ENCODE measurements at places on chromosomes 2 and 18. TPM values are rescaled to one million over a fixed set of nuclear protein-coding genes. Genes with fewer than 3 reads are reported as not detected.

- H3K4me3 ChIP-seq, result peak overlapping the region; percentile 77
- H3K27me3 ChIP-seq, result peaks cover 41% of the 10 kb centered on the region
- DNase-seq, result no peak
- H3K27ac ChIP-seq, result no peak overlapping the region
- H3K4me1 ChIP-seq, result peaks cover 6% of the 10 kb centered on the region
- no peaks in the 10 kb centered on the region for H3K36me3 ChIP-seq
These were observed 2.1 kb upstream of the MOCOS start for GRCh38 chr18:36185157-36185556.

DNA sequence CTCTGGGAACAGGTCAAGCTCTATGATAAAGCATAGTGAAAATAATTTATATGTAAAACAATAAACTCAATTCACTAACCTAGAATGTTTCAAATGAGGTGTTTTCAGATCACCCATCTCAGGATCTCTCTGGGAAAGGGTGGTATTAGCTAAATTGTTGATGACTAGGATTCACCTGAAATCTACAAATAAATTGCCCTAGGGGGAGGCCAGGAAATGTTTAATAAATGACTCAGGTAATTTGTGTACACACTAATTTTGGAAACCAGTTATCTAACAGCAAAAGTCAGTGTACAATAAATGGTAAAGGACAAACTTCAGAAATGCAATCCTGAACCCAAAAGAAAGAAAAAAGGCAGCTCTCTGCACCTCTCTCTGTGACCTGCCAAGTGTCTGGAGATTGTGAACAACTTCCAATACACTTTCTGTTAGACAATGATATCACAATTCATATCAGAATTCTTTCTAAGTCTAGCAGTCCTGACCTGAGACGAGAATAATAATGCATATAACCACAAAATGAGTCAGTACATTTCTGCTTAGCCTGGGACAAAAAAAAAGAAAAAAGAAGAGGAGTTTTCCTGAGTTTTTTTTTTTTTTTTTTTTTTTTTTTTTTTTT, 760.0 kb downstream of the EPHA4 start:
- H3K4me1 ChIP-seq, result no peaks in the 10 kb centered on the region
- no peaks in the 10 kb centered on the region for H3K36me3 ChIP-seq
- no peaks in the 10 kb centered on the region for H3K27me3 ChIP-seq
- no peak overlapping the region for H3K4me3 ChIP-seq

DNA sequence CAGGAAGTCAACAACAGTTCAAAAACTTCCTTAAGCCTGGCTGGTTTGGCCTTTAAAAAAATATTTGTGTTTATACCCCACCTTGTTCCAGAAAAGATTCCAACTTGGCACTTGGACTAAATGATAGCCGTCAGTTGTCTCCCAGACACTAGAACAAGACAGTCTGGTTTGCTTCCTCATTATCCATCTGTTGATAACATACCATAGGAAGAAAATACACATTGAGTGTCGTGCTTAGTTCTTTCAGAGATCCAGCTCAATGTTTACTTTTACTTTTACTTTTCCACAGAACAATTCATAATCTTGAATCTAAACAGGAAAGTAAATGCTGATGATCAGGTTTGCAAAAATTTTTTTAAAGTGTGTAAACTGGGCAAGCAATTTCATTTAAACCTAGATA, 2.4 kb upstream of the VPS54 start:
- H3K36me3 ChIP-seq, result peaks cover 4% of the 10 kb centered on the region
- H3K4me1 ChIP-seq, result peaks cover 20% of the 10 kb centered on the region
- peak overlapping the region; percentile 86 for H3K27ac ChIP-seq
- no peak for DNase-seq

DNA sequence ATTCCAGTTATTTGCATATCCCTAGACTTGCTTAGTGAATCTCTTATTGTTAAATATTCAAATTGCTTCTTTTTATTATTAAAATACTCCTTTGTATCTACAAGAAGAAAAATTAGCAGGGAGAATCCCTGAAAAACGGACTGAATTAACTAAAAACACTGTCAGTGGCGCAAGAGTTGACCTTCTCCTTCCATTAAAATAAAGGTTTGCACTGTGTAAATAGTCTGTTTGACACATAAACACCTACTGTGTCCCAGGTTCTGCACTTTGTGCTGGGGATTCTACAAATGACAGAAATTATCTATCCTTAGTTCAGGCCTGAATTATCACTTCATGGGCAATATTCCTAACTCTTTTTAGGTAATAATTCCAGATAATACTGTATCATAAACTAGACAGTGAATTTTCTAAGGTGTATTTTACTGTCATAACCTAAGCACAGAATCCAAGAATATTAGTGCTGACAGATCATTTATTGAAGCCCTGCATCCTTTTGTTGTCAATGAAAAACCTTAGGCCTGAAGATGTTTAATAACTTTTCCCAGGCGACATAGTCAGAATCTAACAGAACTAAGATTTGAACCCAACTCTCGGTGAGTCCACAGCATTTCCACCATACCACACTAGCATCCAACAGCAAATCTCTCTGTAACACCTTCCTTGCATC, 17.0 kb upstream of the BMP10 start:
- no peaks in the 10 kb centered on the region for H3K4me1 ChIP-seq
- no peaks in the 10 kb centered on the region for H3K36me3 ChIP-seq
- no peak overlapping the region for H3K4me3 ChIP-seq

DNA sequence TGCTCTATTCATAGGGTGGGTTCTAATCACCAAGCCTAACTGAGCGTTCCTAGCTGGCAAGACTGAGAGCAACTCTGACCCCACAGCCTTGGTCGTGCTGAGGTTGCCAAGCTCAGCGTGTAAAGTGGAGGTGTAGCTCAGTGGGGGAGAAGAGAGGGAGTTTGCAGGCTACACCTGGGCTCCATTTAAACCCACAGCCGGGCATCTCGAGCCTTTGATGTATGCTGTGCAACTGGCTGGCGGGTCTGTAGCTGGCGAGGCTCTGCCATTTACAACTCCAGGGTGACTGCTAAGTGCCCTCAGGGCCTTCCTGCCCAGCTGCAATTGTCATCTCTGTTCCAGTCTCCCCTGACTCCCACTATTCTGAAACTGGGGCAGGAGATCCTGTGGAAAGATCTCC, 20.0 kb upstream of the CHRNA1 start:
- peaks cover 26% of the 10 kb centered on the region for H3K4me1 ChIP-seq
- H3K4me3 ChIP-seq, result no peak overlapping the region
- H3K27me3 ChIP-seq, result no peaks in the 10 kb centered on the region
- no peak overlapping the region for H3K27ac ChIP-seq

The CTLA4 gene
- not detected for total RNA-seq

DNA sequence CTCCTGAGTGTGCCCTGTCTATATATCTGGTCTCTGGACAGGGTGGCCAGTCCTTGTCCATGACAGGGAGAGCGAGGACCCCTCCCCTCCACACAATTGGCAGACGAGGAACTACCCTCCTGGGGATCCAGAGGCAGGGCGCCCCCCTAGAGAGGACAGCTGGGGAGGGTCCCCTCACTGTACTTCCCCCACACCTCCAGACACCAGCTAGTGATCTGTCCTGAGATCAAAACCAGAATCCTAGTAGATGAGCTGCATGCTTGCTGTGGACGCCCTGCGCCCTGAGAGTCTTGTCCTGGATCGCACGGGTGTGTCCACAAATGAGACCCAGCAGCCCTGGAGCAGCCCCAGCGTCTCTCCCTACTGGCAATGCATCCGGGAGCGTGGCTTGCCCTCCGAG, 83.4 kb upstream of the PXDN start:
- H3K4me1 ChIP-seq, result peaks cover 4% of the 10 kb centered on the region
- H3K4me3 ChIP-seq, result no peak overlapping the region
- peaks cover 23% of the 10 kb centered on the region for H3K27me3 ChIP-seq
- DNase-seq, result no peak
- H3K27ac ChIP-seq, result no peak overlapping the region

DNA sequence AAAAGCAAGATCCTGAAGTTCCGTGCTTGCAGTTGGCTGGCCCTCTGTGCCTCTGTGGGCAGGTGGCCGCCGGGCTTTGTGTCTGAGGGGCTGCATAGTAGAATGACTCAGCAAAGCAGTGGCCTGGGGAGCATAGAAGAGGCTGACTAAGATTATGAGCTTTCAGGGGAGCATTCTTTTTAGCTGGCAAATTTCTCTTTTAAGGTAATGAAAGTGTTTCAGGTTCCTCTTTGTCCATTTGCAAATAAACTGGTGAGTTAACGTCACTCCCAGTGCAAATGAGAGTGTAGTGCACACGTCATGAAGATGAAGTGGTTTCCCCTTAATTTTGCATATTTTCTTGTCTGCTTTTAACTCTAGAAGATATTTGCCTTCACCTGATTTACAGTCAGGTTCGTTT, 98.6 kb downstream of the BCL2L11 start:
- no peak overlapping the region for H3K27ac ChIP-seq
- H3K36me3 ChIP-seq, result peaks cover 6% of the 10 kb centered on the region
- peak overlapping the region; percentile 20 for H3K4me3 ChIP-seq
- peaks cover 7% of the 10 kb centered on the region for H3K4me1 ChIP-seq

DNA sequence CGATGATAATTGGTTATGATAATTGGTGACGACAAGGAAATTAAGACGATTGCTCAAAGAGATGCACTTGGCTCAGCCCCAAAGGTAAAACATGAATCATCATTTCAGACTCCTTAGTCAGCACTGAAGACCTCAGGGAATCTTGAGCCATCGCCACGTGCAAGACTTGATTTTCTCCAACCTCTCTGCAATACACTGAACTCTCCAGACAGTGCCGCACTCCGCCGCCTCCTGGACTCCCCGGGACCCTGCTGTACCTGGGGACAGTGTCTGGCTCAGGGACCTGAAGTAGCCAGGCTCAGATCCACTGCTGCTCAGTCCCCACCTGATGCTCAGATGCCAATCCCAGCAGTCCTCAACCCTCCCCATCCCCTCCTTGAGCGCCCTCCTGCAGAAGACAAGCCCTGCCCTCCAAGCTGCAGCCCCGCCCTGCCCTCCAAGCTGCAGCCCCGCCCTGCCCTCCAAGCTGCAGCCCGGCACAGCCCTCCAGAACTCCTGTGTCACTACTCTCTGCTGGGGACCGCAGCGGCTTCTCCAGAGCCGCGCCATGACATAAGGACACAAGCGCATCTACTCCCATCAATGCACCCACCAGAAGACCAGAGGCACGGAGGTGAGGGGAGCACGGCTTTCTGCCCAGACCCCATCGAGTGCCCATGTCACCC, 1.1 kb downstream of the TMEM18 start:
- no peaks in the 10 kb centered on the region for H3K36me3 ChIP-seq
- peak overlapping the region; percentile 93 for H3K4me3 ChIP-seq
- H3K27ac ChIP-seq, result peak overlapping the region; percentile 99
- DNase-seq, result no peak
- no peaks in the 10 kb centered on the region for H3K27me3 ChIP-seq

DNA sequence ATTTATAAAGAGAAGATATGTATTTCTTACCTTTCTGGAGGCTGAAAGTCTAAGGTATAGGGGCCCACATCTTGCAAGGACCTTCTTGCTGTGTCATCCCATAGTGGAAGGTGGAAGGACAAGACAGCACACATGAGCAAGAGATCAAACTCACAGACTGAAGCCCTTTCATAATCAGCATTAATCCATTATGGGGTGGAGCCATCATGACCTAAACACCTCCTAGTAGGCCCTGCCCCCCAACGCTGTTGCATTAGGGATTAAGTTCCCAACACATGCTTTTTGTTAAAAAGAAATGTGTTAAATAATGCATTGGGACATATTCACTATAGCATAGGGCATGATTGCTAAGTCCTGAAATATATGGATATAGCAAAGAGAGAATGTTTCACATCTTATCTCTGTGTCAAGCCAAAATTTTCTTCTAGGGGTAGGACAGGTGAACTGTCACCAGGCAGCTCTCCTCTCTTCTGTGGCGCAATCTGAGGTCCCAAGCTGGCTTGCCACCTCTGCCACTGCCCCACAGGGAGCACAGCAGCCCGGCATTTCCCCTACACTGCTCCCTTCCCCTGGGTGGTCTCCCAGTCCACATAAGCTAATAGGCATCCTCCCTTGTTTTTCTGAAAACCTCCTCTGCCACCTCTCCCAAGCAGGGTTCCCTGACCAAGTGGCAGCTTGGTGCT, 8.3 kb upstream of the CTIF start:
- no peak for DNase-seq
- H3K4me1 ChIP-seq, result no peaks in the 10 kb centered on the region
- H3K27me3 ChIP-seq, result peaks cover 15% of the 10 kb centered on the region
- no peak overlapping the region for H3K27ac ChIP-seq
- no peak overlapping the region for H3K4me3 ChIP-seq
- no peaks in the 10 kb centered on the region for H3K36me3 ChIP-seq

- no peaks in the 10 kb centered on the region for H3K36me3 ChIP-seq
- H3K27me3 ChIP-seq, result peaks cover 2% of the 10 kb centered on the region
- H3K27ac ChIP-seq, result no peak overlapping the region
- H3K4me3 ChIP-seq, result no peak overlapping the region
- DNase-seq, result no peak
These were observed 59.7 kb upstream of the MEX3C start for GRCh38 chr18:51257150-51257549.

All from type B pancreatic cell (in vitro differentiated cells).